ENCODE measurements at places on chromosomes 4 and X. TPM values are rescaled to one million over a fixed set of nuclear protein-coding genes. Genes with fewer than 3 reads are reported as not detected.

GRCh38 chrX:119694601-119695534, 1.9 kb upstream of the SEPTIN6 start:
- no peak for DNase-seq

DNA sequence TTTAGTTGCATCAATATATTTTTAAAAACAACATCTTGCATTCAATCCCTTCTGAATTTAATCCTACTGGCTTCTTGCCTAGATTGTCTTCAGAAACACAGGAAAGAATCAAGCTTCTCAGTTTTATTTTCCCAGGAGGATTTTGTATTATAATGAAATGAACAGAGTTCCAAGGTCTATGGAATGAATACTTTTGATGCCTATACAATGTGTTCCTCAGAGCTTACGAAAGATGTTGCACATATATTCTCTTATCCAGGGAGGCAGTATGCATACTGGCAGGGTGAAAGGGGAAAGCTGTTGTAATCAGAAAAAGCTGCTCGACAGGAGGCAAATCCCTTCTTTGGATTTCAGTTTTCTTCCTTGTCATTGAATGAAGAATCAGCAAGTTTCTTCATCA, 8.8 kb downstream of the TMPRSS11D start:
- DNase-seq: no peak

DNA sequence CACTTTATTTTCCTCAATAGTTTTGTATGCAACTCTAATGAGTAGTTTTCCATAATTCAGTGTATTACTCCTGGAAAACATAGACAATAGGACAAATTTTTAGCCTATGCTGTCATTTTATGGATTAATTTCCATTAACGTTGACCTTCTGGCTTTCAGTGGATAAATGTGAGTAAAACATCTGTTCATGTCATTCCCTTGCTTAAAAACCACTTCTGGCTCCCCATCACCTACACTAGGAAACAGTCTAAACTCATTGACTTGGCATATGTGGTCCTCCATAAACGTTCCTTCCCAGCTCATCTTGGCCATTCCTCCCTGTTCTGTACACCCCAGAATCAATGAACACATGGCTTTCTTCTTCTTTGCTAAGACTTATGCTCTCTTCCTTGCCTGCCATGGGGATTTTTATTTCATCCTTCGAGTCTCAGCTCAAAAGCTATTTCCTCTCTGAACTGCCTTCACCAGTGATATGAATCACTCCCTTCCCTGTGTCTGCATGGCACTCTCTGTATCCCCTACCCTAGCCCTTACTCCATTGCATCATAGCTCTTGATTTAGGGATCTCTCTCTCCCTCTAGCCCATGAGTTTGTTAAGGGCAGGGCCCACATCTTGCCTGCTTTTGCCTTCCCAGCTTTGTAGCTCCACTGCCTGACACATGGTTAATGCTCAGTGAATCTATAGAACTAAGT, 34.8 kb downstream of the DOCK11 start:
- DNase-seq: no peak

DNA sequence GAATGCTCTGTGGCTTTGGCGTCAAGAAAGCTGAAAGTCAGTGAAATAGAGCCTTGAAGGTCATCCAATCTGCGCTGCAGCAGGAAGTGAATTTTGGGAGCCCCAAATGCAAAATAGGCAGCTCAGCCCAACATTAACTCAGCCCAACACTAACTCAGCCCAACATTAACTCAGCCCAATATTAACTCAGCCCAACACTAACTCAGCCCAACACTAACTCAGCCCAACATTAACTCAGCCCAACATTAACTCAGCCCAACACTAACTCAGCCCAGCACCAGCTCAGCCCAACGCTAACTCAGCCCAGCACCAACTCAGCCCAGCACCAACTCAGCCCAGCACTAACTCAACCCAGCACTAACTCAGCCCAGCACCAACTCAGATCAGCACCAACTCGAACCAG, 71.5 kb downstream of the SORBS2 start:
- DNase-seq: no peak

GRCh38 chr4:853416-853781, 27.5 kb upstream of the CPLX1 start:
- no peak for DNase-seq

Gene TMEM47
- total RNA-seq: 32.1 TPM
